ENCODE measurements at places on chromosomes 1 and 21.

DNA sequence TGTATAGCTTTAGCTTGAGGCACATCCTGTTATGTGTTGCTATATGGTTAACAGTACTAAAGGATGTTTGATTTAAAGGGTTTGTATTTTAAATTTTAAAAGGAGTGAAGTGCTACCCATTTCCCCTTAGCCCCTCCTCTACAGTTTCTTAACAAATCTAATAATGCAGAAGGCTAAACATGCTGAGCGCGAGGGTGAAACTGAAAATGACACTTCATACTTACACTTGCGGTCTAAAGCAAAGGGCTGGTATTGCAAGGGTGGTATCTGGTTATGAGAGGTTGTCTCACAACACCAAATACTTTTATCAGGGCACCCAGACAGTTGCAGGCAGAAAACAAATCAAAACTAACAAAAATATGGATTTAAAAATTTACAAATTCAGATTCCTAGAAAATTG lies 172.3 kb downstream of the SIPA1L2 start:
- no peaks in the 10 kb centered on the region for H3K36me3 ChIP-seq
- peaks cover 11% of the 10 kb centered on the region for H3K4me1 ChIP-seq
- DNase-seq, result no peak
- no peak overlapping the region for H3K4me3 ChIP-seq

GRCh38 chr1:11071463-11072215 lies 11.8 kb upstream of the SRM start:
- no peak for DNase-seq
- H3K27ac ChIP-seq, result peak overlapping the region; percentile 86
- H3K27me3 ChIP-seq, result no peaks in the 10 kb centered on the region
- no peak overlapping the region for H3K4me3 ChIP-seq

DNA sequence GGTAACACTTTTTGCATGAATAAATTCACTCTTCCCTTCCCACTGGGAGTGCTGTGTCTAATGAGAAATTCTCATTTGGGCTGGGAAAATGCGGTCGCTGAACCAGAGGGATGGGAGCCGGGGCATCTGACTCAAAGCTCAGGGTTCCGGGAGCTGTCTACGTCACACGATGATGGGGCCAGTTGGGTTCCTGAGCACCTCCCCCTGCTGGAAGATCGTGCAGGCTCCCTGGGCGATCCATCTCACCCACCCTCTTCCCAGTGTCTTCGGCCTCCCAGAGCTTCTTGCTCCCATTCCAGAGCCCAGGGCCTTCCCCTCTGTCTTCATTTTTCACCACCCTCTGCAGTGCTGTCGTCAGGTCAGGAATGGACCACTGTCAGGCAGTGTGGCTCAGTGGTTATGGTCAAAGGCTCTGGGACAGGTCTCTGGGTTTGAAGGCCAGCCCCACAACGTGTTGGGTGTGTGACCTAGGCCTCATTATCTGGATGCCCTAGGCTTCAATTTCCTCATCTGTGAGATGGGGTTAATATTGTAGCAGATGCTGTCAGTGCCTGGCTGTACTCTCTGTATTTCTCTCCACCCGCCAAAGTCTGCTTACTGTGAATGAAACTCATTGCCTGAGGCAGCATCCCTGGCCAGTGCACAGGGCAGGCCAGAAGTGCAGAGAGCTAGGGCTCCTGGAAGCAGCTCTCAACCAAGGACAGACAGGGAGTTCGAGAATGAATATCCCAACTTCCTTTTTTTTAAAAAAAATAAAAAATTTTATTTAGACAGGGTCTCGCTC lies 31.8 kb downstream of the IGSF21 start:
- peaks cover 23% of the 10 kb centered on the region for H3K27me3 ChIP-seq
- H3K4me1 ChIP-seq, result no peaks in the 10 kb centered on the region
- no peaks in the 10 kb centered on the region for H3K36me3 ChIP-seq
- no peak overlapping the region for H3K27ac ChIP-seq
- no peak for DNase-seq
- no peak overlapping the region for H3K4me3 ChIP-seq

GRCh38 chr1:9048551-9048950 lies 20.9 kb downstream of the SLC2A5 start:
- H3K27ac ChIP-seq, result no peak overlapping the region
- H3K36me3 ChIP-seq, result no peaks in the 10 kb centered on the region
- H3K27me3 ChIP-seq, result peaks cover 2% of the 10 kb centered on the region
- H3K4me3 ChIP-seq, result no peak overlapping the region
- no peak for DNase-seq
- no peaks in the 10 kb centered on the region for H3K4me1 ChIP-seq

DNA sequence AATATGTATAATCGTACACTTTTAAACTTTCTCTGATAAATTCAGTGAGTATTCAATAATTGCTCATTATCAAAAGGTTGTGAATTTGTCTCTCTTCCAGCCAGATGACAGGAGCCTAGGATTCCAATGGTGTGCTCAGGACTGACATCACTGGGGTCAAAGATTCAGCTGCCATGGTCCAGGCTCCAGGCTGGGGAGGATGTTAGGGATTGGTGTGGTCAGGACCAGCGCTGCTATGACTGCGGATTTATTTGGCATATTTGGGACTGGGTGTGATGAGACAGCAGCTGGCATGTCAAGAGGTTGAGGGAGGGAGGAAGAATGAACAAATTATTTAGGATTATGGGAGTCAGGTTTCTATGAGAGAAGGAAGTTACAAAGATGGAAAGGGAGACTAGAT lies 48.2 kb upstream of the ABCA4 start:
- no peaks in the 10 kb centered on the region for H3K4me1 ChIP-seq
- H3K36me3 ChIP-seq, result no peaks in the 10 kb centered on the region
- peaks cover 20% of the 10 kb centered on the region for H3K27me3 ChIP-seq
- DNase-seq, result no peak

GRCh38 chr1:18768086-18768485 lies 91.4 kb downstream of the TAS1R2 start:
- no peak for DNase-seq
- no peak overlapping the region for H3K27ac ChIP-seq
- peaks cover 55% of the 10 kb centered on the region for H3K27me3 ChIP-seq
- no peaks in the 10 kb centered on the region for H3K4me1 ChIP-seq
- no peaks in the 10 kb centered on the region for H3K36me3 ChIP-seq

DNA sequence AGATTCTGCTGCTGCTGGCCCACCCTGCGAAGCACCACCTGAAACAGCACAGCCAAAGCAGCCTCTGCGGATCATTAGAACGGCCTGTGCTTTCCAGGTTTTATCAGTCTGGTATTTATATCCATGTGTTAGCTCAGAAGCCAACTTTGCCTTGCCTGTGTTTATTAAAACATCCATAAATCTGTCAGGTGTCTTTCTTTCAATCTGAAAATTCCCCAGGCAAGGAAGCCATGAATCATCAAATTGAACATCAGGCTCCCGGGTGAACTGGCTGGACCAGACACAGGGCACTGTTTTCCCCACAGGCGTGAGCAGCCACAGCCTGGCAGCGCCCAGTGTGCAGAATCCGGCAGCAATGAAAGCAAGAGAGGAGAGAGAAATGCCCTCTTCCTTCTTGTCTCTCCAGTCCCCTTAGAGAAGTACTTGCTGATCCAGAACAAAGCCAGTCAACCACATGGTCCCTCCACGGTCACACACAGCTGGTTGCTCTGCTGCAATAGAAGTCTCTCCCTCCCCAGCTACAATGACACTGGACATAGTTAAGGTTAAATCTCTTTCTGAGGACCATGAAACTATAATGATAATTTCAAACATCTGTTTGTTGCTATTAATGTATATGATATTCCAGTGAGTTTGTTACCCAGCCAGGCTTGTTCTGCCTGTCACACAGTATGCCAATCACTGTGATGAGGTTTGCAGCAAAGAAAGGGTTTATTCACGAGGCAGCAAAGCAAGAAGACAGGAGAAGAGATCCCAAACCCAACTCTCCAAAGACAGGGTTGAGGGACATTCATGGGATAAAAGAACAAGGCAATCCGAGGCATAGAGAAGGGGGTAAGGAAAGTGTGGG lies 212.1 kb upstream of the FMN2 start:
- no peaks in the 10 kb centered on the region for H3K36me3 ChIP-seq
- H3K27ac ChIP-seq, result no peak overlapping the region
- H3K4me1 ChIP-seq, result no peaks in the 10 kb centered on the region
- H3K4me3 ChIP-seq, result no peak overlapping the region
- DNase-seq, result no peak

- H3K27me3 ChIP-seq, result no peaks in the 10 kb centered on the region
- no peak overlapping the region for H3K27ac ChIP-seq
- H3K4me1 ChIP-seq, result no peaks in the 10 kb centered on the region
- H3K36me3 ChIP-seq, result no peaks in the 10 kb centered on the region
Measured at GRCh38 chr1:204259196-204259595, 45.4 kb upstream of the GOLT1A start.

- no peaks in the 10 kb centered on the region for H3K36me3 ChIP-seq
- DNase-seq, result no peak
- no peak overlapping the region for H3K4me3 ChIP-seq
- H3K27ac ChIP-seq, result no peak overlapping the region
- H3K4me1 ChIP-seq, result no peaks in the 10 kb centered on the region
Measured at GRCh38 chr1:17721444-17721843, 33.7 kb upstream of the ACTL8 start.

DNA sequence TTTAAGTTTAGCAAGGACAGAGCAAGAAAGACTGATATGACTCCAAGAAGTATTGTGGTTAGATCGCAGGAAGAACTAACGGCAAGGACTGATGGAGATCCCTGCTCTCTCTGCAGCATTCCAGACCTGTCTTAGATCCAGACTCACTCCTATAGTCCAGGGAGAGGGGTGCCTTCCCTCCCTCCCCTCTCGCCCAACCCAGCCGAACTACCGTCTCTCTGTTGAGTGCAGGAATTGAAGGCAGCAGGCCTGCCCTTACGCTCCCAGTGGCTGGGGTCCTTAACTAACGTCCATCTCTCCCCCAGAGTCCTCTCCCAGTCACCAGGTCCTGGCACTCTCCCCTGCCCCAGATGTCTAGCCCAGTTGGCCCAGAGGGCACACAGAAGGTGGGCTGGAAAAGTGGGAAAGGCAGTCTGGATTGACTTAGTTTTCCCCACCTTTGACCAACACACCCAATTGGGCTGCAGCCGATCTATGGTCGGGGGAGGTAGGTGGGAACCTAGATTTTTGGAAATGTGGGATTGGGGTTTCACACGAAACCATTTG lies 1.1 kb downstream of the CRABP2 start:
- DNase-seq, result no peak
- H3K27me3 ChIP-seq, result peaks cover 47% of the 10 kb centered on the region
- no peak overlapping the region for H3K27ac ChIP-seq
- no peaks in the 10 kb centered on the region for H3K36me3 ChIP-seq
- H3K4me1 ChIP-seq, result peaks cover 34% of the 10 kb centered on the region

GRCh38 chr1:218748071-218748470 lies 402.9 kb downstream of the TGFB2 start:
- H3K27me3 ChIP-seq, result no peaks in the 10 kb centered on the region
- no peak overlapping the region for H3K27ac ChIP-seq
- no peaks in the 10 kb centered on the region for H3K36me3 ChIP-seq
- H3K4me1 ChIP-seq, result no peaks in the 10 kb centered on the region
- H3K4me3 ChIP-seq, result no peak overlapping the region

DNA sequence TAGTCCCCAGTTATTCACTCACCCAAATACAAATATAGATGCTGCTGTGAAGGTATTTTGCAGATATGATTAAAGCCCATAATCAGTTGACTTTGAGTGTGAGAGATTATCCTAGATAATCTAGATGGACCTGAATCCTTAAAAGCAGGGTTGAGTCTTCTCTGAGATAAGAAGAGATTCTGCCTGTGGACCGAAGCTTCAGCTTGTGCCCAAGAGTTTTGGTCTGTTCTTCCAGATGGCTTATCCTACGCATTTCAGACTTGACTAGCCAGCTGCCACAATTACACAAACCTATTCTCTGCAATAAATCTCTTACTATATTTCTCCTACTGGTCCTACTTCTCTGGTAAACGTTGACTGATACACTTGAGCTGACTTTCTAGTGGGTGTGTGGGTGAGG lies 145.1 kb downstream of the KCNJ6 start:
- no peak overlapping the region for H3K27ac ChIP-seq
- DNase-seq, result no peak
- peaks cover 16% of the 10 kb centered on the region for H3K27me3 ChIP-seq
- H3K4me3 ChIP-seq, result no peak overlapping the region

DNA sequence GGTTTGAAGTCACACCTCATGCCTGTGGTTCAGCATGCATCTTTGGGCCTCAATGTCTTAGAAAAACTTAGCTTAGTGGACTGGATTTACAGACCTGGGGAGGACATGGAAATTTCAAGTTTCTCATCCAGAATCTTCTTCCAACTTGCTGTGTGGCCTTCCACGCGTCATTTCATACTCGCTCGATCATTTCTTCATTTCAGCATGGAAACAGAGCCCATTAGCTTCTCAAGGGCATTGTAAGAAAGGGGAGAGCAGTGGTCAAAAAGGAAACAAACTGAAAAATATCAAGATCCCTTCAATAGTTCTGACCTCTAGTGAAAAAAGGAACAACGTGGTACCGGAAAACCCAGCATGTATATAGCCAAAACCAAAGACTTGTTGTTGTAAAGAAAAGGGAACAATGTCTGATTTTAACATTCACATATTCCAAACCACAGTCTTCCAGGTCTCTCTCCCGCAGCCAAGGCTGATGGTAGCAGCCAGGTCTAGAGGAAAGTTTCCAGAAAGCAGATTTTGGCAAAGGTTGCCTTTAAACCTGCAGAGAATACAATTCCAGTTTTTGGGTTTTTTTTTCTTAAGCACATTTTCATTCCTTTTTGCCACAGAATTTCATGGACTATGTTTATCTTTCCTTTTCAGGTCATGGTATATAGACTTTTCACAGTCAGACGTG lies 97.0 kb upstream of the CDC42BPA start:
- H3K27ac ChIP-seq, result no peak overlapping the region
- H3K27me3 ChIP-seq, result peaks cover 27% of the 10 kb centered on the region
- no peak for DNase-seq
- no peak overlapping the region for H3K4me3 ChIP-seq

GRCh38 chr1:229434005-229434640 lies at the start of gene ACTA1:
TSS of gene ACTA1 (minus strand) at chr1:229434094. CDS start at chr1:229433115, 979 bp downstream.
- H3K4me1 ChIP-seq, result peaks cover 31% of the 10 kb centered on the region
- peaks cover 10% of the 10 kb centered on the region for H3K36me3 ChIP-seq
- no peak within 1 kb of the TSS for H3K4me3 ChIP-seq
- H3K27me3 ChIP-seq, result peaks cover 80% of the 10 kb centered on the region
- H3K27ac ChIP-seq, result no peak within 1 kb of the TSS

- peak overlapping the region; percentile 86 for H3K4me3 ChIP-seq
- H3K36me3 ChIP-seq, result peaks cover 46% of the 10 kb centered on the region
- H3K27me3 ChIP-seq, result peaks cover 4% of the 10 kb centered on the region
- peak overlapping the region; percentile 95 for H3K27ac ChIP-seq
Measured at GRCh38 chr1:85275701-85276214, 674 bp downstream of the BCL10 start.

GRCh38 chr1:90715309-90715708 lies 1.8 kb downstream of the BARHL2 start:
- no peak overlapping the region for H3K27ac ChIP-seq
- peaks cover 22% of the 10 kb centered on the region for H3K4me1 ChIP-seq
- DNase-seq, result no peak
- no peaks in the 10 kb centered on the region for H3K36me3 ChIP-seq

GRCh38 chr1:23120383-23120782 lies 48.3 kb downstream of the LUZP1 start:
- no peak overlapping the region for H3K27ac ChIP-seq
- H3K4me1 ChIP-seq, result peaks cover 71% of the 10 kb centered on the region
- no peak overlapping the region for H3K4me3 ChIP-seq
- H3K36me3 ChIP-seq, result peaks cover 3% of the 10 kb centered on the region
- no peak for DNase-seq

GRCh38 chr1:101112051-101112780 lies 86.6 kb upstream of the DPH5 start:
- no peaks in the 10 kb centered on the region for H3K27me3 ChIP-seq
- H3K4me3 ChIP-seq, result peak overlapping the region; percentile 4
- H3K4me1 ChIP-seq, result peaks cover 63% of the 10 kb centered on the region
- H3K36me3 ChIP-seq, result no peaks in the 10 kb centered on the region
- H3K27ac ChIP-seq, result peak overlapping the region; percentile 63

GRCh38 chr1:85200463-85201339 lies at the start of gene SYDE2:
TSS of gene SYDE2 (minus strand) at chr1:85201016. CDS start at chr1:85200996, 20 bp downstream.
- H3K4me1 ChIP-seq, result peaks cover 36% of the 10 kb centered on the region
- H3K27me3 ChIP-seq, result peaks cover 10% of the 10 kb centered on the region
- H3K27ac ChIP-seq, result peak within 1 kb of the TSS; percentile 92
- peaks cover 11% of the 10 kb centered on the region for H3K36me3 ChIP-seq
- peak; percentile 82 for DNase-seq
- H3K4me3 ChIP-seq, result peak within 1 kb of the TSS; percentile 91

Measured in activated T-cell treated with anti-CD3 and anti-CD28 coated beads, Interleukin-2, amount 50 U/mL, for 24 hours (primary cell).